ELR (cell line): ENCODE measurements at places on chromosomes 7 and 10.

DNA sequence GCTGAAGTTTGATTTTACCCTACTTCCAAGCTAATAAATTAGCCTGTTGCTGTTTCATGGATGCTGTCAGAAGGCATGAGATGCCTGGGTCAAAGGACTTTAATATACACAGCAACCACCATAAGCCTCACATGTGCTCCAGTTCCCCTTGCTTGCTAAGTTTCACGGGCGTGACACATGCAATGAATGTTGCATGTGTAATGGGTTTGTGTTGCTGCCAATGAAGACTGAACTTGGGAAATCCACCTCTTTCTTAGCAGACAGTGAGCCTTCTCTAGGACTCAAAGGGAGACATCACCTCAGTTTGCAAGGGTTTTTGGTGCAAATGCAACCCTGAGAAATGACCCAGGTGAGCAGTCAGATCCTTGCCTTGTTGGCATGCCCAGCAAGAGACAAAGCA, 505.5 kb upstream of the PODXL start:
- DNase-seq = peak; percentile 33

GRCh38 chr7:33807779-33808482, 97.4 kb upstream of the BMPER start:
- peak; percentile 96 for DNase-seq

GRCh38 chr7:37013771-37014170, 289.5 kb upstream of the AOAH start:
- DNase-seq = no peak

- peak; percentile 6 for DNase-seq
These were observed 556.5 kb upstream of the LRRN3 start for GRCh38 chr7:110534241-110534931.

DNA sequence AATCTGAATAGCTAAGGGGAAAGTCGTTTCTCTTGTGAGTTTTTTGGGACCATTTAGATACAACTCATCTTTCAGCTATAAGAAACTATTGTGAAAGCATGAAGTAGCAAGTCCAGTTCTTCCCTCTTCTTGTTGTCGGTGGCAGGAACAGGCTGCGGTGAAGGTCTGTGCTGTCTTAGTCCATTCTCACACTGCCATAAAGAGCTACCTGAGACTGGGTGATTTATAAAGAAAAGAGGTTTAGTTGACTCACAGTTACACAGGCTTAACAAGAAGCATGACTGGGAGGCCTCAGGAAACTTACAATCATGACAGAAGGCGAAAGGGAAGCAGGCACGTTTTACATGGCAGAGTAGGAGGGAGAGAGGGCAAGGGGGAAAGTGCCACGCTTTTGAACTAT, 261.8 kb downstream of the GATA3 start:
- no peak for DNase-seq

- DNase-seq = no peak
These were observed 420.2 kb downstream of the CDC14C start for GRCh38 chr7:49344556-49344955.

- DNase-seq = no peak
These were observed 2.2 kb downstream of the TMEM120A start for GRCh38 chr7:75992083-75992755.

DNA sequence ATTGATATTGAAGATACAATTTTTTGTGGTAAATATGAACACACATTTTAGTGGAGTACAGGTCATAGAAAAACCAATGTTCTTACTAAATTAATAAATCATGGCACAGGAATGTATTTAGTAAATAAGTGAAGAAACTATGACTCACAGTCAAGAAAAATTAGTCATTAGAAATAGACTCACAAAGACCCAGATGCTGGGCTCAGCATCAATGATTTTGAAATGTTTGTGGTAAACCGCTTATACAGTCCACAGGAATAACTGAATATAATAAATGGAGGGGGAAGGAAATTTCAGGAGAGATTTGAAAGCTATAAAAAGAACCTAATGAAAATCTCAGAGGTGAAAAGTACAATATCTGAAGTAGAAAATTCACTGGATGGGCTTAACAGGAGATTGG, 138.3 kb upstream of the ADCY1 start:
- peak; percentile 96 for DNase-seq

DNA sequence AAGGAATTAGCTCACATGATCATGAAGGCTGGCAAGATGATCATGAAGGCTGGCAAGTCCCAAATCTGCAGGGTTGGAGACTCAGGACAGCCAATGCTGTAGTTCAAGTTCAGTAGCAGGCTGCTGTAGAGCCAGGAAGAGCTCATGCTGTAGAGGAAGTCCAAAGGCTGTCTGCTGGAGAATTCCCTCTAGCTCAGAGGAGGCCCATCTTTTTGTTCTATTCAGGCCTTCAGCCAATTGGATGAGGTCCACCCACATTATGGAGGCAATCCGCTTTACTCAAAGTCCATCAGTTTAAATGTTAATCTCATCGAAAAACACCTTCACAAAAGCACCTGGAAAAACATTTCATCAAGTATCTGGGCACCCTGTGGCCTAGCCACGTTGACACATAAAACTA, 24.8 kb upstream of the FAM171A1 start:
- no peak for DNase-seq

DNA sequence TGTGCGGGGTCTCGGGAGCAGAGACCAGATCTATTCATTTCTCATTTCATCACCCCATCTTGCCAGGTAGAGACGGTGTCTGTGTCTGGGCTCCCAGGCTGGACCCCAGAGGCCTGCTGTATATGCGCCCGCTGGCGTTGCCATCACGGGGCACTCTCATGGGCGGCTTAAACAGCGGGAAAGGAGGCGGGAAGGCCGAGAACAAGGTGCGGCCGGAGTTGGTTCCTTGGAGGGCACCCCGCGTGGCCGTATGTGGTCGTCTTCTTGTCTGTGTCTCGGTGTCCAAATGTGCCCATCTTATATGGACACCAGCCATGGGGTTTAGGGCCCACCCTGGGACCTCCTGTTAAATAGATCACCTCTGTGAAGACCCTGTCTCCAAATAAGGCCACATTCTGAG, 2.1 kb upstream of the CFAP46 start:
- DNase-seq = no peak

DNA sequence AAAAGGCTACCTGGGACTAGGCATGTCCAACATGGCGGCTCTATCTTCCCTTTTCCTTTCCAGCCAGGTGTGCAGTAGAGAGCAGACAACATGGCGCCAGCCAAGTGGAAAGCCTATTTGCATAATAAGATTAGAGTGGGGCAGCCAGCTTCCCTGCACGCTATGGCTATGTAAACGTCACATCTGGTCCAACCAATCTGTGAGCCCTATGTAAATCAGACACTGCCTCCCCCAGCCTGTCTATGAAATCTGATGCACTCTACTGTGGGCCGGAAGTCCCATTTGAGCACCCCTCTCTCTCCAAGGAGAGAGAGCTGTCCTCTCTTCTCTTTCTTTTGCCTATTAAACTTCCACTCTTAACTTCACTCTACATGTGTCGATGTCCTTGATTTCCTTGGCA, 984.9 kb upstream of the AUTS2 start:
- DNase-seq = no peak

GRCh38 chr10:112295853-112296830, 12.9 kb downstream of the TECTB start:
- DNase-seq = peak; percentile 10

DNA sequence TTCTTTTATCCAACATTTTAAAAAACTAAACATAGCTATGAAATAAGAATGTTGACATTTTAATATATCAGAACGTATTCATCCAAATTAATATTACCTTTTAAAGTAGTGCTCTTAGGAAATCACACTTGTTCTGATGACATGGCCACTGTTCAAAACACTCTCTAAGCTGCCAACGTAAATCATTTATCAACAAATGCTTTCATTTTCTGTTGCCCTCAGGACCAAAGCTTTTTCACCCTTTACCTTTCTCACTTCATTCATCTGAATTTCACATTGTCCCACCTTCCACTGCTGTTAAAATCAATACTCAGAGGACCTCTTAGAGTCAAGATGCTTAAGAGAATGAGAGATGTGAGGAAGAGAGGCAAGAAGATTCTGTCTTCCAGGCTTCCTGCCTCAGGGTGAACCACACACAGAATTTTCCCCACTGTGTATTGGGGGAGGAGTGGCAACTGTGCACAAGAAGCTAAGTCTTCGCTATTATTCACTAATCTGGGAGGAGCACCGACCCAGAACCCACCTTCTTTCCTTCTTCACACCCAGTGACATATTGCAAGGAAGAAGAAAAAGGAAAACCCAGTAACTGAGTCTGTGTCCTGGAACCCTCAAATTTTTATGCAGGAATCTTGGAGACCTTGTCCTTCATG, 21.0 kb downstream of the HIBADH start:
- DNase-seq = peak; percentile 62

GRCh38 chr7:127928852-127929251, 102.4 kb downstream of the LRRC4 start:
- no peak for DNase-seq

DNA sequence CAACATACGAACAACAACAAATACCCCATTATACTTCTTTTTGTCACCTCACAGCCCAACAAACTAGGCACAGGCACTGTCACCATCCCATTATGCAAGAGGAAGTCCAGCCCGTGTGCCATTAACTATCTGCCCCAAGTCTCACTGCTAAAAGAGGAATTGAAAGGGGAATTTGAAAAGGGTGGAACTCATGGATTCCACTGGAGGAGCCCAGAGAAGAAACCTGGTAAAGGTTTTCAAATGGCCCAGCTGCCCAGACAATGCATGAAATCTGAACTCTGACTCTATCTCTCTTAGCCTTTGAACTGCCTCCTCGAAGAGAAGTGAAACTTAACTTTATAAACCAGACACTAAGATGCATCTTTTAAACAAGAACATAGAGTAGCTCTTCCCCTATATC, 130.0 kb downstream of the PLXNA4 start:
- DNase-seq = no peak

DNA sequence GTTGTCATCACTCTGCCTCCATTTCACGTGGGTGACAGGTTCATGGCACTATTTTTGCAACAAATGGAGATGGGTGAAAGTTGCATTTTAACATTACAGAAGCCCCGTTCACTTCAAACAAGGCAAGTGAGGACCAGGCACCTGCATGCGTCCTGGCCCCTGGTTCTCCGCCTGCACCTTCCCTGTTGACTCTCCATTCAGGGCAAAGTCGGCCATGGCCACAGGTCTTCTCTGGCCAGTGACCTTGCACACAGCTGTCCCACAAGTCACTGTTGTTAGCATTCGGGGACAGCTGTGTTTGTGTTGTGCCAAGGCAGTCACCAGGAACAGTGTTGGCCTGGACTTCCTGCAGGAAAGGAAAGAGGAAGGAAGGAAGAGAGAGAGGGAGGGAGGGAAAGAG, 554.9 kb downstream of the TCERG1L start:
- no peak for DNase-seq

DNA sequence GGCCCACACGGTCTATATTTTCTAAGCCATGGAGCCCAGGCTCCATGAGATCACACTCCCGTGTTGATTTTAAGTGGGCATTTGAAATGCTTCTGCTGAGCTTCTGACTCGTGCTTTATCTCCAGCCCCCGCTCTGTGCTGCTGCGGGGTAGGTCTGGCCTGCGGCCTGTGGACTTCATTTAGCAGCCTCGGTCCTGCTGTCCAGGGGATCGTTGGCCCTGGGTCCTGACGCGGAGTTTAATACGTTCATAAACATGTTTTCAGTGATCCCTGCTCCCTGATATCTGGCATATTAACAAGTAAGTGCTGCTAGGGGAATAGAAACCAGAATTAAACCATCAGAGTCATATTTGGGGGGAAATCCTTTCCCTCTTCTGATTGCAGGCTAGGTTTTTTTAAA, 540.3 kb upstream of the MGMT start:
- no peak for DNase-seq

GRCh38 chr7:113705439-113705838, 213.4 kb downstream of the PPP1R3A start:
- DNase-seq = no peak

DNA sequence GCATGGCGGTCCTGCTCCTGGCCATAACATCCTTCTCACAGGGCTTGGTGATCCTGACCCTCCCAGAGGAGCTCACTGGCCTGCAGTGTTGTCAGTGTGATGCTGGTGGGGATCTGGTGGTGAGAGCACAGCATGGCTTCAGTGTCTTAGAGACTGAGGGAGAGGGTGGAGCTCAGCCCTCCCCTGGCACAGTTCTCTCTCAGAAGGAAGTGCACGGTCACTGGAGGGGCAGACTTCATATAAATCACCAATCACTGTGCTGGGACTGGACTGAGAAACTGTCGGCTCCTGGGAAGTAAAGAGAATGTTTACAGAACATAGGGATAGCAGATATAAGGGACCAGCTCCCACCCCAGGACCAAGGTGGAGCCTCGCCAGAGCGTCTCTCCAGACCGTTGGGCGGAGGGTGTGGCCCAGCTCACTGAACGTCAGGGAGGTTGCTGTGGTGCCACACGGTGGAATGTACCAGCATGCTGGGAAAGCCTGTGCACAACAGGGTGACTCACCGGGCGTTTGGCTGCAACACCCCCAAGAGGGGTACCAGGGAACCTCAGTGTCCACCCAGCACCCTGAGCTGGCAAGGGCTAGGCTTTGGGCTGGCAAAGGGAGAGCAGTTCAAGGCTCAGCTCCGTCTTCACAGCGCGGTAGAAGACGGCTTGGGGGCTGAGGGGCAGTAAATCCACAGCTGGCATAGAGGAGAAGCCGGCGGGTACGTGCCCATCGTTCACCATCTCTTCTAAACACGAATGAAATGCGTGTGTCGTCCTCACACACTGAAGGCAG, 8.8 kb upstream of the GET4 start:
- peak; percentile 74 for DNase-seq

- DNase-seq = no peak
These were observed 76.4 kb downstream of the CTTNBP2 start for GRCh38 chr7:117796889-117797288.

- DNase-seq = no peak
These were observed 91.6 kb upstream of the IKZF1 start for GRCh38 chr7:50212666-50213621.

GRCh38 chr7:139898483-139898882, 69.4 kb downstream of the TBXAS1 start:
- DNase-seq = no peak

GRCh38 chr7:31363051-31363450, 22.5 kb upstream of the NEUROD6 start:
- DNase-seq = no peak

DNA sequence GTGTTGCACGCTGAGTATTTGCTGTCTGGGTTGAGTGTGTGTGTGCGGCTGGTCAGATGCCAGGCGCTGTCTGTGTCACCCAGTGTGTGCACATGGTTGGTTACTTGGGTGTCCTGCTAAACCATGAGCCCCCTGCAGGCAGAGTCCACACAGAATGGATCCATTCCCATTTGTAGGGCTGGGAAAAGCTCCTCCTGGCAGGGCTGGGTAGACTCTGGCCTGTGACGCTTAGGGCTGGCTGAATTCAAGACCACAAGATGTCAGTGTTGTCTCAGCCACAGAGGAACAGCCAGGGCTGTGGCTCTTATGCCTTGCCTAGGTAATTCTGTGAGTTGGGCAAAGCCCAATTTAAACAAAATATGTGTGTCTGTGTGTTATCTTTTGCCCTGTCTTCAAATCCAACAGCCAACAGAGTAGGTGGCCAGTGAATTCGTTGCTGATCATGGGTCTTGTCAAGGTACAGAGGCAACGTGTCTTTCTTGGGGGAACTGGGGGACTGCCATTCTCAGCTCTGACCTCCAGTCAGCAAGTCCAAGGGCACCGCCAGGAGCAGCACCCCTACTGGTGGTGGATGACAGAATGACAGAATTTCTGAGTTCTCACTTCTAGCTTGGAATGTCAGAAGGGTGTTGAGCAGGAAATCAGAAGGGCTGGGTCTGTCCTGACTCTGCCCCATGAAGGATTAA, 285.1 kb downstream of the CCSER2 start:
- peak; percentile 38 for DNase-seq

- no peak for DNase-seq
These were observed 120.6 kb downstream of the CLEC2L start for GRCh38 chr7:139643951-139644585.
